ENCODE measurements at places on chromosomes 4 and X.
A peak's percentile ranks its signal among the peaks of the same experiment; 100 is the strongest.

DNA sequence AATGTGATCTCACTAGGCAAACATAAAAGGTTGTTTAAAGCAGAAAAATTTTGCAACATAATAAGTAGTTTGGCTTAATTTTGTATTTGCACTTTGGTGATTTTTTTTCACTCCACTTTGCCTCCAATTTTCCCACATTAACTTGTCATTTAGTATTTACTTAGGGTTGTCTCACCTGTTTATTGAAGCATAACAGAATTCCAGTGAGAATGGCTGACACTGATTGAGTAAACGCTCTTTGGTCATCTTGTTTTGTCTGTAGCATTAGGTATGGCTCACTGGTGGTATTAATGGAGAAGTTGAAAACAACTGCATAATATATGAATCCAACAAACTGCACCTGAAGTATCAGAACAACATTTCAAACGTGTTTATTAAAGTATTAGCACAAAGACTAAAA is 799.5 kb upstream of the ADGRL3 start:
- no peak for DNase-seq

DNA sequence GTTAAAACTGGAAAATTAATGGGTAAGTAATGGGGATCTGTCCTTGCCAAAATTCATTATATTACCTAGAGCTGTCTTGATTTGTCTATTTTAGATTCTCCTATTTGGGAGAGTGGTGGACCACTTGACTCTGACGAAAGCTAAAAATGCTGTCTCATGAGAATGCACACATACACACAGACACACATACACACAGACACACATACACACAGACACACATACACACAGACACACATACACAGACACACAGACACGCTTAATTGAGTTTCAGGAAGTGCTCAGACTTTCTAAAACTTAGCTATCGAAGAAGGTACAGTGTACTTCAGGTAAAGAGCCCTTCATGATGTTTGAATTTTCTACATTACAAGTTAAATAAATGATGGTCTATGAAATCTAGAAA is 279.5 kb downstream of the ANKRD50 start:
- no peak for DNase-seq

GRCh38 chrX:69993494-69993893 is 56.2 kb downstream of the AWAT2 start:
- DNase-seq, result no peak

GRCh38 chrX:69060631-69061408 is 104.4 kb downstream of the PJA1 start:
- no peak for DNase-seq

DNA sequence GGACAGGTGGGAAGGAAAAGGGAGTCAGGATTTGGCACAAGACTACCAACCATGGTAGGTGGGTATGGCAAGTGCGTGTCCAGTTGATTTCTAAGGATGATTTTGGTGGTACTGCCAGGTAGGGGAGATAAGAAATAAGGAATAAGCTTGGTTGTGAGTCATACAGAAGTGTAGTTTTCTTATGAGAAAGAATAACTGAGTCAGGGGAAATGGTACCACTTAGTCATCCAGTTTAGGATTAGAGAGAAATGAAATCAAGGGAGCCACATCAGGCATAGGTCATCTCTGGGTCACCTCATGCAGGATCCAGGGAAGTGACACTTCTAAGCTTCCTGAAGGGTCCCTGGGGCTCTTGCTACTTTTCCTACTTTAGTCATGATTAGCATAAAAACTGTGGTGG is 107.1 kb upstream of the C1GALT1C1 start:
- DNase-seq, result no peak

DNA sequence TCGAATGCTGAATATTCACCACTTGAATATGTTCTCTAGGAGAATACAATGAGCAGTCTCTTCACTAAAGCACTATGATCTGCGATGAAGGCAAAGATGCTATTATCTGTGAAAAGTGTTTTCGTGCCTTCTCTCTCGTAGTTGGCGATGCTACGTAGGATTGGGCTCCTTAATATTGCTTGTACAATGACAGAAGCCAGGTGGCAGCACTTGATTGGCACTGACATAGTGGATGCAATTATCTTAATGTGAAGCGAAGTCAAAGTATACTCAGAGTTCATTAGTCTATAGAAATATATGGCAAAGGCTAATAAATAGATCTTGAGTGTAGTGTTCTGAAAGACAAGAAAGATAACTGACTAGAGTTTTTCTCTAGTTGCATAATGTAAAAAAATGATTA is 1135.7 kb upstream of the AGA start:
- no peak for DNase-seq

GRCh38 chr4:155617296-155617695 is 49.4 kb upstream of the GUCY1A1 start:
- DNase-seq, result no peak

DNA sequence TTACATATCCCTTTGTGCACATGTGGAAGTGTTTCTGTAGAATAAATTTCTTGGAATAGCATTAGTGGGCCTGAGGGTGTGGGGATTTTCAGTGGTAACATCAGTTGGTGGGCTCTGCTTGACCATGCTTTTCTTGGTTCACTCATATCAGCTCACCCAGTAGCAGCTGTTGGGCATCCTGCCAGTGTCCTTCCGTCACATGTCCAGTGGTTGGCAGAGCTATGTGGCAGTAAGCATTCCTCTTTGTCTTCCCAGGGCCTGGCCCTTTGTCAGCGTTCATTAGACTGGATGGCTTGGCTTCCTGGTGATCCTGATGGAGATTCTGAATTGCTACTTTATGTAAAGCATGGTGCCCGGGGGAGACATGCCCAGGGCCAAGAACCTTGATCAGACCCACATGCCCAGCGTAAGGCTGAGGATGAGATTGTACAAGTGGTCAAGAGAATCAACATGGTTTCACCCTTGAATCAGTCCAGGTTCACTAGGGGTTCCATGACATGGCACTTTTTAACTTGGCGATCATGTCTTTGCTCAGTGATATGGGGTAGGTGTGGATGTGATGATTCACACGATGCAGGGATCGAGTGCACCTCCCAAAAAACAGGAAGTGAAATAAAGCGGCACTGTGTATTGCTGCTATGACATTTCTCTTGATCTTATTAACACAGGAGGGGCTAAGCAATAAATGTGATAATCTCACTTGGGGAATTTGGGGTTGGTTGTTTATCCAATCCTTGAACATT is 72.1 kb upstream of the IGFBP7 start:
- no peak for DNase-seq

DNA sequence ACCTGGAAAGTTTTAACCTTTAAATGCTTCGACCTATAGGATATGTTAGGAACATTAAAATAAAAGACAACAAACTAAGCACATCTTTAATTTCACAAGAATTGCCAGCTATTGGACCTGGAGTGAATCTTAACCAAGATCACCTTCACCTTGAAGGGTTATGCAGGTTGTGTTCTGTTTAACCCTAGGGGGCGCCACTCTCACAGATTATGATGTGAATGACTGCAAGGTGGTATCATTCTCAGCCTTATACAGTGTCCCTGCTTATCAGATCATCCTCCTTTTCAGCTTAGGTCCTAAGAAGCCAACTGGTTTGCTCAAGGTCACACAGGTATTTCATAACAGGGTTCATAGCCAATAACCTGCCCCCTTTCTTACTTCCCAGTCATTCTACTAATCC is 23.5 kb downstream of the INTS6L start:
- DNase-seq, result no peak

- DNase-seq, result peak; percentile 39
Observed at GRCh38 chrX:46587158-46587557, 13.6 kb downstream of the CHST7 start.

DNA sequence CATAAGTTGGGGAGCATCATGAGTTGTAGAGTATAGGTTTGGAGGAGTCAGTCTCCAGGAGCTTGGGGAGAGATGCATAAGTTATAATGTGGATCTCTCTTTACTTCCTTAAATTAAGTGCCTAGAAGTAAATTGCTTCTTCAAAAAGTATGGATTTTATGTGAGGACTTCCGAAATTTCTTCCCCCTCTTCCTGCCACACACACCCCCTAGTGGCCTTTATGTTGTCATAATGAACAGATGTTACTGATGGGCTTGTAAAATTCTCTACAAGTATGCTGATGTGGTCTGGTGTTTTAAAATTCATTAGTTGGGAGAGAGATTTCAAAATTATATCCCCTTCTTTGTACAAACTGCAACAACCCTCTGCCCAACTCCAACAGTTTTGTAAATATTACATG is 2.3 kb upstream of the METTL14 start:
- DNase-seq, result no peak

- DNase-seq, result no peak
Observed at GRCh38 chr4:77310931-77311330, 153.9 kb downstream of the CCNG2 start.

DNA sequence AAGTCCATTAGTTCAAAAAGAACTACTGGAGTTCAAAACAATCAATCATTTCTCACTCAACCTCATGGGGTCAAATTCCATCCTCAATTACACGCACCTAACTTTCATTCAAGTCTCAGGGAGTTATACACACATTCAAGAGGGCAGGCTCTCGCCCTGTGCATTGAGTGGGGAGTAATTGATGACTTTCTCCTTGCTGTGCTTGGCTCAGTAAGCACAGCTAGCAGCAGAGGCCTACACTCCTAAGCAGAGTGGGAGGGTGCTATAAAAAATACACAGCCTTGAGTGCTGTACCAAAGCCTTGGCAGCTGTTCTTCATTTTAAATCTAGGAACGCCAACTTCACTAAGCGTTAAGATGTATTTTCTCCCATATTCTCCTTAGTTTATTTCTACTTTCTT is 958.3 kb upstream of the ADGRL3 start:
- DNase-seq, result no peak

GRCh38 chrX:85365370-85365995 is 14.0 kb downstream of the POF1B start:
- DNase-seq, result no peak

- DNase-seq, result no peak
Observed at GRCh38 chr4:188993871-188994270, 854.6 kb downstream of the TRIML1 start.

- DNase-seq, result peak; percentile 15
Observed at GRCh38 chr4:78625073-78625472, 73.5 kb downstream of the ANXA3 start.

DNA sequence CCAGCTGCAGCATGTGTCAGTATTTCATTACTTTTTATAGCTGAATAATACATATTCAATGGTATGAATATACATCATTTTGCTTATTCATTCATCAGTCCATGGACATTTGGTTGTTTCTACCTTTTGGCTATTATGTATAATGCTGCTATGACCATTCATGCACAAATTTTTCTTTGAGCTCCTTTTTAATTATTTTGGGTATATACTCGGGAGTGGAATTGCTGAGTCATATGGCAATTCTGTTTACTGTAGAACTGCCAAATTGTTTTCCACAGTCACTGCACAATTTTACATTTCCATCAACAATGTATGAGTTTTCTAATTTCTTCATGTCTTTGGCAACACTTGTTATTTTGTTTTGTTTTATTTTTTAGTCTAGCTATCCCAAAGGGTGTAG is 405.9 kb upstream of the PITX2 start:
- DNase-seq, result no peak

GRCh38 chr4:181432335-181432734 is 810.9 kb upstream of the TENM3 start:
- DNase-seq, result no peak

DNA sequence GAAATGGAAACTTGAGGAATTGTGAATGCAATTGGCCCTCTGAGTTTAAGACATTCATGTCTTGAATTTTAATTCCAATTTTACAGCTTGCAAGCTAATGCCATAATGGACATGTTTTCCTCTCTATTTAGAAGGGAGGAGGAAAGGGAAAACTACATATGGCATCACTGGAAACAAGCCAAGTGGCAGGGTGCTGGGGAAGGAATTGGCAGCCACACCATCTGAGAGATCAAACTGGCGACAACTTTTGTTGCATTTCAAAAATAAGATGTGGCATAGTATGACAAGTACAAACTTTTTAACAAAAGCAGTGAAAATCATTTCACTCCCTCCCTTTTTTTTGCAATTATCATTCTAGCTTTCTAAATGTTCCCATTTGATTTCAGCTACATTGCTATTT is 615.6 kb downstream of the CENPC start:
- no peak for DNase-seq

DNA sequence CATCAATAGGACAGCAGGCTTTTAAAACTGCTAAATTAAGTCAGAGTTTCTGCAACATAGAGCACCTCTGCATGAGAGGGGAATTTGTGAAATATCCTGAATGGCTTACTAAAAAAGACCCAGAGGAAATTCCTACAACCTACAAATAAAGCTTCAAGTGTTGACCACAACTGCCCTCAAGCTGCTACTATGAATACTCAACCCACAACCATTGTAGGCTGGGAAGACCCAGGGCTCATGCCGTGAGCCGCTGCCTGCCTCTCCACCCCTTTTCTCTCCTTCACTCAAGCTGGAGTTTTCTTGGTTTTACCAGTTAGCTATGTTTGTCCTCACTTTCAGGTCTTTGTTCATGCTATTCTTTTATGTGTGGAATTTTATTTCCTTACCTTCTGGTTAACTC is 151.6 kb downstream of the EMCN start:
- no peak for DNase-seq

DNA sequence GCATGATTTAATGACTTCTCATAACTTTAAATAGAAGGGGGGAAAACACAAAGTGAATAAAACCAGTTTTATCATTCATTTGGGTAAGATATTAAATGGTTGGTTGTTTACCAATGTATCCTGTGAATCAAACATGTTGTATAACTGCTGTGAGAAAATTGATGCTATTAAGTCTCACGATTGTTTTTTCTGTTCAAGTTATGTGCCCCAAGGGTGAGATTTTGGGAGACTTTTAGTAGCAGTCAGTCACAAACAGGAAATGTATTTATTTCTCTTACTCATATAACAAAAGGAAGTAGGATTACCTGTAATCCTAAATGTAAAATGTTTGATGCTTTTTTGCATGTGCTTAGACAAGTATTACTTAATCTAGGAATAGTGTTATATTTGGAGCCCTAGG is 39.2 kb downstream of the MTHFD2L start:
- no peak for DNase-seq

DNA sequence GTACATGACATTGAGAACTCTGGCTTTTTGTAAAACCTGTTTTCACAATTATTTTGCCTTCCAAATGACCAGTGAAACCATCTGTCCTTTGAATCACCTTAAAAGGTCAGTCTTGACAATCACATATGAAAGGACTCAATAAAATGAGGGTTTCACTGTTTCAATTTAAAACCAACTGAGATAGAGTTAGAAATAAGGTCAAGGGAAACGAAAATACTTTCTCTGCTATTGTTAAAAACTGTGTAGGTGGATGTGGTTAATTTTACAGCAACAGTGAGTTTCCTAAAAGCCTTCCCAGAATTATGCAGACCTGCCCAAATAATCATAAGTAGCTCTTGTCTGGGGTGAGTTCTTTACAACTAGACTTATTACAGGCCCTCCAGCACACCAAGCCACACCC is 839.9 kb downstream of the RAB28 start:
- no peak for DNase-seq

DNA sequence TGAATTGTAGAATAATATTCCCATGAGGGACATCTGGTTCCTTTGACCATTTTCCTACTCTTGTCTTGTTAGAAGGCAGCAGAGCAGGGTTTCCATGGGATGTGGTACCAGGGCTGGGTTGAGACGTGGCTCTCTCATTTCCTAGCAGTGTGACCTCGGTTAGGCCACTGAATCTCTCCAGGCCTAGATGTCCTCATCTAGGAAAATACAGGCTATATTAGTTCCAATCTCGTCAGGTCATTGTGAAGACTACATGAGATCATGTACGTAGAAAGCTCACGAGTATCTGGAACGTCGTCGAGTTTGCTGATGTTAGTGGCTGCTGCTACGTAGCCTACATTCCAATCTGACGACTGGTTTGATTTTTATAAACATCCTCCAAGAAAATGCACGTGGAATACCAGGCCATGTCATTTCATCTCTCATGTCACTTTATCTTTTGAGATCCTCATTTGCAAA is 278.2 kb upstream of the GATB start:
- DNase-seq, result no peak

All from GM13977 (cell line).